ENCODE measurements at places on chromosomes 1 and 21.

DNA sequence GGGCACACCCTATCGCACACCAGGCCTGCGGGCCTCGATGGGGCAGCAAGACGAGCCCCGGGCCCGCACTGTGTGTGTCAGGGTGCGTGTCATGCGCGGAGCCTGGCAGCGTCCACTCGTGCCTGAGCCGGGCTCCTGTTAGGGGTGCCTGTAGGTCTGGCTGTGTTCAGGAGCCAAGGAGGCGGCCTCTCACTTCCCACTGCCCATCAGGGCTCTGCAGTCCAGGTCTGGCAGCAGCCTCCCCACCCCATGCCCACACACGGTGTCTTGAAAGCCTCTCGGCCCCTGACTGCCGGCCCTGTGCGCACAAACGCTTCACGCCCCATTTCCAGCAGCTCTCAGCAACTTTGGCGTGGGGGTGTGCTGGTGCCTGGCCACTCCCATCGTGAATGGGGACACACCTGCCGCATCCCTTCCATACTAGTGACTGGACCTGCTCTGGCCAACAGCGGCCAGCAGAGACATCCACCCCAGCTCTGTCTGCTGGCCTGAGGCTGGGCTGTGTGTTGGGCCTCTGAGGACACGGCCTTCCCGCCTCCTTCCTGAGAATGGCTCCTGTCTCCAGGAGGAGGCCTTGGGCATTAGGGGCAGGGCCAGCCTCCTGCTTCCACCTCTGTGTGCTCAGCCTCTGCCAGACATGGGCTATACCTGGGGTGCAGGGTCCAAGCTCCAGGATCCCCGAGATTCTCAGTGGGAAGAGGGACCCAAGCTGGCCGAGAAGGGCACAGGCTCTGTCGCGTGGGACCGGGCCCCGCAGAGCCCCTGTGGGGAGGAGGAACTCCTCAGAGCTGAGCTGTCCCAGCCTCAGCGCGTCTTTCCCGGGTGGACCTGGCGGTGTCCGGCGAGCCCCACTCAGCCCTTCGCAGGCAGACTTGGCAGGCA is 41.8 kb upstream of the ACTRT2 start:
- DNase-seq: peak; percentile 57

- DNase-seq: no peak
These were observed 1.2 kb downstream of the MCOLN2 start for GRCh38 chr1:84995484-84996334.

DNA sequence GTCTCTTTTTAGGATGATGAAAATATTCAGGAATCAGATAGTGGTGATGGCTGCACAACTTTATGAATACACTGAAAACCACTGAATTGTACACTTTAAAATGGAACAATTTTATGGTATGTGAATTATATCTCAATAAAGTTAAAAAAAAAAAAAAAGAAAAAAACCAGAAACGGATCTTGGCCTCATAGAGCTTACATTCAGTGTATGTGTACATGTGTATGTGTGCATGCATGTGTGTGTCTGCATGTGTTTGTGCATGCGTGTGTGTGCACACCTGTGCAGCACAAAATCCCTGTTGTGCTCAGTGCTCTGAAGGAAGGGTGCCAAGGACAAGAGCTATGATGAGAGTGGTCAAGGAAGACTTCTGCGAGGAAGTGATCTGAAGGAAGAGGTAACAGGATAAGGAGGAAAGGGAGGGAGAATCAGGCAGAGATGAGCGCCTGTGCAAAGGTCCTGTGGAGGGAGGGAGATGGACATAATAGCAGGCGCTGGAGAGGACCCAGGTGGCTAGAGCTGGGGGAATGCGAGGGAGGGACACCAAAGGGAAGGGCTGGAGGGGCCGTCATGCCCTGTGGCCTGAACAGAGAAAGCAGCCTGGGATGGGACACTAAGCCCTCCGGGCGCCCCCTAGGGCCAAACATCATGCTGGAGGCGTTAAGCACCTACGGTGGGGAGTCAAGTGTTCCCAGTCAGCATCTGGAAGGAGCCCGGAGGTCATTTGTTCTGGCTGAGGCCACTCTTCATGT is 25.2 kb downstream of the NKAIN1 start:
- no peak for DNase-seq

- no peak for DNase-seq
These were observed 17.8 kb downstream of the CHD5 start for GRCh38 chr1:6162341-6162740.

GRCh38 chr21:45901061-45901690 is 80.4 kb upstream of the COL6A1 start:
- DNase-seq: no peak

DNA sequence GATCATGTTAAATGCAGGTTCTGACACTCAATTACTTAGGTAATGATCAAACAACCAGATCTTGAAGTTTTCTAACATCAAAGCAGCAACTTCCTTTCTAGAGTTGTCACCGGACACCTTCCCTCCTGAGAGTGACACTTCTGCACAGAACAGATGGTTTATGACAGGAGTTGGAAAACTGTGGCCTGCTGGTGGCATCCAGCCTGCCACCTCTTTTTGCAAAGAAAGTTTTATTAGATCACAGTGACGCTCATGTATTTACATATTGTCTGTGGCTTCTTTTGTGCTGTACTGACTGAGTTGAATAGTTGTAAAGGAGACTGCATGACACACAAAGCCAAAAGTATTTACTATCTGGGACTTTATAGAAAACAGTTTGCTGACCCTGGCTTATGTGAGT is 28.3 kb downstream of the DDR2 start:
- DNase-seq: no peak

DNA sequence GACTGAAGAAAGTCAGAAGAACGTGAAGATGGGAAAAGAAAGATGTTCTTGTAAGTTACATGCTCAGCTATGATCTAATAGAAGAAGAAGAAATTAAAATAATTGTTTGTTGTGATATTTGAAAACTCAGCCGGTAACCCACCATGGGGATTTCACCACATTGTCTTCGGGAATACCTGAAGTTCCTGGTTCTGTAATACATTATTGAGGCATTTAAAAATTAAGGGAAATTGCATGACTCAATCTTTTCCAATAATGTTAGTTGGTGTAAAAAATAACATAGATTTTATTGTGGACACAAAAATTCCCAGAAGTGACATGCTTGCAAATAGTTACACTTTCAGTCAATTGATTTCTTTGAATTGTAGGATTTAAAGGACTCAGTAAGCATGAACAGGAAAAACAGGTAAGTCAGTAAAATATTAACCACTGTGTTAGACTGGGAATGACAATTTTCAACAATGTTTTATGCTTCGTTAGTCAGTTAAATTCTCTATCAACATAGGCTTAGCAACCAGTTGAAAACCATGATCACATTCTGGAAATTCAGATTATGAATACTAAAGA is 745.1 kb downstream of the LTN1 start:
- DNase-seq: no peak

DNA sequence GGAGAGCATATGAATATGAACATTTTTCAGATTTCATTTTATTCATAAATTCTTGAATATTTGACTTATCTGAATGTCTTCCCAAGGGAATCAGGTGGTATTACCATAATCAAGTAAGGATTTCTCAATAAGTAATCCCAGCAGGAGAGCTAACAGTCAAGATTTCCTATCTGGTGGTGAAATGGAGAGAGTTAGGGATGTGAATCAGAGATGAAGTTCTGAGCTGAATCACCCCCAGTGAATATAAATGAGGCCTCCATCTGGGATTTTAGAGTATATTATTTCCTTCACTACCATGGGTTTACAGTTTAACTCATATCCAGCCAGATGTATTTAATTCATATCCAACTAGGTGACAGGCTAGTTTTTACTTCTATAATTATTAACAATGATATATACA is 61.5 kb upstream of the RGS2 start:
- no peak for DNase-seq

GRCh38 chr1:183792300-183792699 is 12.6 kb upstream of the RGL1 start:
- no peak for DNase-seq

DNA sequence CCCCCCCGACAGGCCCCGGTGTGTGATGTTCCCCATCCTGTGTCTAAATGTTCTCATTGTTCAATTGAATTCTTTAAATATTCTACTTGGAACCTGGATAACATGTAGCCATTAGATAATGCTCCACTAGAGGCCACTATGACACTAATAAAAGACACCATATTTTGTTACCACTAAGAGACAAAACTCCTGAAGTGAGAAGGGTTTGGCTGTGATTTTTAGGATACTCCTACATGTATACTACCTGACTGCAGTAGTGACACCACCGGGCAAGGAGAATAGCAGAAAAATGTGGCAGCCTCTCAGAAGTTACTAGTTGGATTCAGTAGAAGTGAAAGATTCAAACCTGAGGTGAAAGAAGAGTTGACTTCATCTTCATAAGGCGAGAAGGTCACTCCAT is 36.0 kb downstream of the F5 start:
- no peak for DNase-seq

GRCh38 chr1:37410105-37410504 is 64.3 kb upstream of the ZC3H12A start:
- no peak for DNase-seq

DNA sequence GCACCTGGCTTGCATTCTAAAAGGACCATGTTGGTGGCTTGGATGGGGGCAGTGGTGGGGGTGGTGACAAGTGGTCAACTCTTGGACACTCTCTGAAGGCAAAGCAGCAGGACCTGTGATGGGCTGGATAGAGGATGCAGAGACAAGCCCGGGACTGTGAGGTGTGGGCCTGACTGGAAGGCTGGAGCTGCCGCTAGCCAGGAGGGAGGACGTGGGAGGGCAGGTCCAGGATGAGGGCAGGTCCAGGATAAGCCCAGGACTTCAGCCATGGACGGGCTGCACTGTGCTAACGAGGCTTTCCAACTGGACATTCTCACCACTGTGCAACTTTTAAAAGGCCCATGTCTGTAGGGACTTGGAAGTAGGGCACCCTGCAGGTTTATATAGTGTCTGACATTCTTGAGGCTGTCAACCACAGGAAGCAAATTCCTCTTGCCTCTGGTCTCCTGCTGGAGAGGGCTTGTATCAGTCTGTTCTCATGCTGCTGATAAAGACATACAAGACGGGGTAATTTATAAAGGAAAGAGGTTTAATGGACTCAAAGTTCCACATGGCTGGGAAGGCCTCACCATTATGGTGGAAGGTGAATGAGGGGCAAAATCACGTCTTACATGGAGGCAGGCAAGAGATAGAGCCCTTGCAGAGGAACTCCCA is 8.3 kb upstream of the C1orf167 start:
- DNase-seq: no peak

GRCh38 chr1:172145656-172146055 is 274.8 kb upstream of the C1orf105 start:
- no peak for DNase-seq

- DNase-seq: no peak
These were observed 41.3 kb upstream of the GNG12 start for GRCh38 chr1:67874501-67875111.

DNA sequence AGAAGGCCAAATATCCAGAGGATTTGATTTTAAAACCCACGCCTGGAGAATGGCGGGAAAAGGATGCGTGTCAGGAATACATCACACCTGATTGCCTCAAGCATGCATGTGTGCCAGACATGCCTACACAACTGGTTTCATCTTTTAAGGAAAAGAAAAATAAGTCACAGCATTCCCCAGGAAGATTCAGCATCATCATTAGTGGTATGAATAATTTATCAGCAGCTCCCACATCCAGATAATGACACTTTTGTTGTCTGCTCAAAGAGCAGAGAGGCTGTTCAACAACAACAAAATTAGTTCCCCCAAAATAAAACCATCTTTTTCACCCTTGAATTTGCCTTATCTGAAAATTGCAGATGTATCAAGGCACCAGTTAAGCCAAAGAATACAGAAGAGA is 328.6 kb upstream of the C1orf87 start:
- DNase-seq: no peak

DNA sequence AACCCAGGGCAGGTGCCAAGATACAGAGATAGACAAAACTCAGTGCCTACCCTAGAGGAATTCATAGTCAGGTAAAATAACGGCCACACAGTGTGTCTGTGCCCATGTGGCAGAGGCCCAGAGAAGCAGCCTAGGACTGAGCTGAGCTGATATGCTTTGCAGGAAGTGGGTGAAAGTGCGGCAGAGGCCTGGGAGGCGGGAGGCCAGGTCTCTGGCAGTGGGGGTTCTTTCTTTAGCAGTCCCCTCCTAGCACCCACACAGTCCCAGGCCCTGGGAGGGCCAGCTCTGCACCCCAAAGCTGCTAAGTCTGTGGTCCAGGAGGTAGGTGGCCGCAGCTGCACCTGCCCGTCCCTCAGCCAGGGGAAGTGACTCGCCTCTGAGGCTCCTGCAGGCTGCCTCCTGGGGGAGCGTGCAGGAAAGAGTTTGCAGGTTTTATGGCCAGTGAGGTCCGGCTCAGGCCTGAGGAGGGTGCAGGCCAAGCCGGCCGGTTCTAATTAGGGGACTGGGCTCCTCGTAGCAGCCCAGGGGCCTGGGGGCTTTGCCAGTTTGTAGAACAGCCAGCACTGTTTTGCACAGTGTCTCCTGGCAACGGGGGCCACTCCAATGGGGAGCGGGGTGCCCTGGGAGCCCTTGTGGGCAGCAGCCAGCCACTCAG is 107.9 kb downstream of the SPSB1 start:
- no peak for DNase-seq

GRCh38 chr1:101130673-101131072 is 105.1 kb upstream of the DPH5 start:
- DNase-seq: no peak

DNA sequence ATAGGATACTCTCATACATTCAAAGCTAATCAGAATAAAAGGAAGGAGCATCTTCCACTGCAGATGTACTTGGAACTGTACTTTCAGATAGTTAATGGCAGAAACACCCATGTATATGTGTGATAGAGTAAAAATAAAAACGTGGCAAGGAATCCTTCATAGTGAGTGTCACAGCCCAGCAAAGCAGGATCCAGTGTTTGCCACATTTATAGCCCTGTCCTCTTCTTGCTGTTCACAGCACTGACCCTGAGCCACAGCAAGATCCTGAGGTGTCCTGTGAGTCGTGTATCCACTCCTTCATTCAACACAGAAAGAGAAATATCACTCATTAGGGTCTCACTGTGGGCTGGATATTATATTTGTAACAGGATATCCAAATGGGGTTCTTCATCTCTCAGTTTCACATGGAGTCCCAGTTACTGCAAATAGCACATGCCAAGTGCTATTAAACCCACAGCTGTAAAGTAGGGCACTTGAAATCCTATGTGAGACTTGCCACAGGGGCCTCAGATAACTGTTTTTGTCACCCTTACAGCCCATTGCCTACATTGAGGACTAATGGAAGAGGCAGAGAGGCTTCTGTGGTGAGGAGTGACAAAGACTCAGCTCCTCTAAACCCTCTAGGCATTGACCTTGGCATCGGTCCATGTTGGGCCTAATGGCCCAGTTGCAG is 41.3 kb downstream of the CYP2J2 start:
- no peak for DNase-seq

- DNase-seq: no peak
These were observed 21.2 kb upstream of the ADAR start for GRCh38 chr1:154629061-154629674.

DNA sequence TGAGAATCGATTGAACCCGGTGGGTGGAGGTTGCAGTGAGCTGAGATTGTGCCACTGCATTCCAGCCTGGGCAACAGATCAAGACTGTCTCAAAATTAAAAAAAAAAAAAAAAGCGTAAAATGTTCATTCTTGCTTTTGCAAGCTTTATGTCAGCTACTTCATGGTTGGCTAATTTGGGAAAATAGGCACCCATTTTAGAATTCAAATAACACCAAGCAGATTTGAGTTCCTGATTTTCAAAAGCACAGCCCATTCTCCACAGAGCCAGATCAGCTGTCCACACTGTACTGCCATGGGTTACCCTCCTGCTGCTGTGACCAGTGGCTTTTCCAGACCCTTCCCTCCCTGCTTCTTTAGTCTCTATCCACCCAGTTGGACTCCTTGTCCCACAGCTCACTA is 4.4 kb downstream of the THEM5 start:
- no peak for DNase-seq

- no peak for DNase-seq
These were observed 19.5 kb upstream of the ARHGEF10L start for GRCh38 chr1:17520041-17520440.
